Activated CD4-positive, alpha-beta T cell treated with anti-CD3 and anti-CD28 coated beads, Interleukin-2, amount 50 U/mL, for 16 hours (primary cell): ENCODE measurements at places on chromosomes 11 and 22.
A peak's percentile ranks its signal among the peaks of the same experiment; 100 is the strongest.

- no peak for DNase-seq
Measured at GRCh38 chr11:2519862-2520735, 75.3 kb downstream of the KCNQ1 start.

- DNase-seq = no peak
Measured at GRCh38 chr11:100637706-100638105, 49.4 kb upstream of the ARHGAP42 start.

DNA sequence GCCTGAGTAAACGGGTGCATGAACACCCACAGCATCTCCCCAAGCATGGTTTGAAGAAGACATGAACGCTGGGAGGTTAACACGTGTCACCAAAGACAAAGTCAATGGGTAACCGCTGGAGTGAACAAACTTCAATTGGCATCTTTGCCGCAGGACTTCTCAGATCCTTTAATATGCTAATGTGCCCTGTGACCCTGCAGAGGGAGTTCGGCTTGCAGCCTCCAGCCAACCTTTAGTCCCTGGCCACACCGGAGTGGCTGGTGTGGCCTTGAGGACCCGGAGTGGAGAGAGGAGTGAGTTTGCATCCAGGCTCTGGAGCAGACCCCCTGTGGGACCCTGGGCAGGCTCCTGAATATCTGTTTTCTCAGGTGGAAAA is 57.0 kb downstream of the FLRT1 start:
- DNase-seq = no peak

DNA sequence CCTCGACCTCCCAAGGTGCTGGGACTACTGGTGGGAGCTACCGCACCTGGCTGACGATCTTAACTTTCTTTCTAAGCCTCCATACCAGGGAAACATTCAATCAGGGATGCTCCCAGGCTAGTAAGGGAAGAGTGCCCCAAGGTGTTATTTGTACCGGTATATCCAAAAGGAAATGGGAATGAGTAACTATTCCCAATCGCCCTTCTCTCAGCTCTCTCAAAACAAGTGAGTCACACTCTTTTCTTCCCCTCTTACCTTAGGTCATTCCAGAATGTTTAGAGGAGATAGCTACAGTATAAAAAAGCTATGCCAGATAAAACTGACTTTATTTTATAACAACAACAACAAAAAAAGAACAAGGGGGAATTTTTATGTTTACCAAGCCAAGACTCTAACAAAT is 13.7 kb downstream of the DCDC1 start:
- DNase-seq = no peak

- DNase-seq = peak; percentile 19
Measured at GRCh38 chr11:20099527-20099926, 60.7 kb downstream of the DBX1 start.

- DNase-seq = no peak
Measured at GRCh38 chr11:35619855-35620640, 1.8 kb downstream of the FJX1 start.

DNA sequence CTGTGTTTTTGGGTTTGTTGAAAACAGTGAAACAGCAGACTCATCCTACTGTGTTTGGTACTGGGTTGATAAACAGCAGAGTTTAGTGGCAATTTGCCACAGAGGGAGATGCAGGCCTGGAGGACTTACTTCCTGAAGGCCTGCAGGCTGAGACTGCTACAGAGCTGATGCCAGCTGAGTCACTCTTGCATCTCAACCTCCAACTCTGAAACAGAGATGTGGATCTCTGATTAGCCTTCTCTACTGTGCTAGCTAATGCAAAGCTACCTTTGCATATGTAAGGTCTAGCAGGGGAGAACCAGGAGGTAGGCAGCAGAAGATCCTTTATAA is 14.3 kb downstream of the ATP5MG start:
- peak; percentile 65 for DNase-seq

- no peak for DNase-seq
Measured at GRCh38 chr11:124983674-124984511, 29.9 kb downstream of the CCDC15 start.

- no peak for DNase-seq
Measured at GRCh38 chr11:133582750-133583149, 50.4 kb upstream of the OPCML start.

DNA sequence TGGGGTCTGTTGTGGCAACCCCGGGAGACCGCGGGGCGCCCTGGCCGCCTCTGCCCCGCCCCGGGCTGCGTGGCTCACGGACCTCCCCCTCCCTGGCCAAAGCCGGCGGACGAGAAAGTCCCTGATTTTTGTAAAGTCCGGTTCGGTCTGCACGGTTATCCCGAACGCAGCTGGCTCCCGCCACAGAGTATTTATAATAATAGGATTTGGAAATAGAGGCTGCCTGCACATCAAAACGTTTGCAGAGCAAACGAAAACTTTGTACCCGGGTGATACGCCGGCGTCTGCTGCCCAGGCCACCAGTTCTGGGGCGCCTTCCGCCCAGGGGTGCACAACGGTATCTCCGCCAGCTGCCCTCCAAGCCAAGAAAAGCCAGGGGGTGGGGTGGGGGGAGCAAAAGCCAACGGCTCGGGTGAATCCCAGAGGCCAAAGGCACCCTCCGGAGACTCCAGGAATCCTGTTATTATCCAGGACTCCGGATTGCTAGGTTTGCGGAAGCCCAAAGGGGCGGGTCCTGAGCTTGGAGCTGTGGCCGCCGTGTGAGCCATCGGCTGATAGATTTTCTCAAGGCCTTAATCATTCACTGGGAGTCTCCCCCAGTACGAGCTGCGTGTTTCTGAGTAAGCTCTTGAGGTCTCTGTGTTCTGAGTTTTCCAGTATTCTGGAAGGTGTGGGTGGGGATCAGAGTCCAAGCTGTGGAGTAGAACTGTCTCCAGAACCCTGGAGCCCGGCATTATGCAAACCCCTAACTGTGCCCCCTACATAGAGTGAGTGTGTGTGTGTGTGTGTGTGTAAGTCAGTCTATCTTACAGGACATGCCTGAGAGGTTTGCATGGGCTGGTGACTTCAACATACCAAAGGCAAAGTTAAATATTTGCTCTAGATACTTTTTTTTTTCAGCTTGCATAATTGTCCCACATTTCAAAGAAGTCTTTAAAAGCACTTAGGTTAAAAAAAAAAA is 673 bp upstream of the SHANK2 start:
- DNase-seq = no peak

GRCh38 chr11:59501931-59502330 is 1.4 kb upstream of the OR4D11 start:
- peak; percentile 12 for DNase-seq

- DNase-seq = no peak
Measured at GRCh38 chr11:68912254-68912653, 8.6 kb downstream of the IGHMBP2 start.
